AG04449 (cell line): ENCODE measurements at places on chromosomes 1 and 21.

DNA sequence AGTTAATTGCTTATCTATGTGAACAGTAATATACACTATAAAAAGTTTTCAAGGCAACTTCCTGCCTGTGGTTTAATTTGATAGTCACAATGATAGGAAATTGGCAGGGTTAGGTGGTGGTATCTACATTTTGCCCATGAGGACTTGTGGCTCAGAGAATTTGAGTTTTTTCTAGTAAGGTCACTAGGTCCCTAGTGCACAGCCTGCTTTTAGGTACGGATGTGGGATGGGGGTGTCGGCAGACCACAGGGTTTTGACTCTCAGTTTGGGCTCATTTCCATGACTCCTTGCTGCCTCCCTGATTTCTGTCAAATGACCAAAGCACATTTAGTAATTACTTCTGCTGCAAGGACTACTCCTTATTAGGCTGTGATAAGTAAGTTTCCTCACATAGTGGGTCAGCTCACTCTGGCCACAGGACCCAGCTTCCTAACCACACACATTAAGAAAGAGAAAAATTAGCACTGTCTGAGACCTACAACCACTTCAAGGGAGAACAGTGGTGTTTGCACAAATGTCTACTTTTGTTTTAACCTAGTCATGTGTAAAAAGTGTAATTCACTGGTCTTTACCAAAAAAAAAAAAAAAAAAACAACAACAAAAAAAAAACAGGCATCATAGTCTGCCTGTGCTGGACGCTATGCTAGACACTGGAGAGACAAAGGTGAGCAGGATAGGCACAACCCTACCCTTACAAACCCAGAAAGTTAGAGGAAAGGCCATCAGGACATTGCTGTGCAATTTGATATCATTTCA is 43.7 kb downstream of the MRPL39 start:
- DNase-seq, result no peak

DNA sequence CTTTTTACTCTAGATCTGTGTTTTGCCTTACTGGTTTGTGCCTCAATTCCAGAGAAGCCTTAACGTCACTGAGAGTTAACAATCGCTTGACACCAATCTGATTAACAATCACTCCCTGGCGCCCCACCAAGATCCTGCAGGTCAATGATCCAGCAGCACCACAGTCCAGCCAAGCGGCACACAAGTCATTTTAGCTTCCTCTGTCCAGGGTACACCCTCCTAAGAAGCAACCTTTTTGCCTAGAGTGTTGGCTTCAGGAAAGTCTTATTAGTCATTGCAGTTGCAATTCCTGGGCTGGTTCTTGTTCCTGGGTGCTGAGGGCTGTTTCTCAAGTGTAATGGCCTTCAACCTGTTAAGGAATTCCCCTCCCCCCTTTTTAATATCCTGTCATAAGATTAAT is 323.0 kb upstream of the USP25 start:
- no peak for DNase-seq

GRCh38 chr1:117610036-117610435 is 4.2 kb downstream of the TENT5C start:
- no peak for DNase-seq

- DNase-seq, result no peak
These were observed 109.6 kb downstream of the PLPP3 start for GRCh38 chr1:56469640-56470371.

DNA sequence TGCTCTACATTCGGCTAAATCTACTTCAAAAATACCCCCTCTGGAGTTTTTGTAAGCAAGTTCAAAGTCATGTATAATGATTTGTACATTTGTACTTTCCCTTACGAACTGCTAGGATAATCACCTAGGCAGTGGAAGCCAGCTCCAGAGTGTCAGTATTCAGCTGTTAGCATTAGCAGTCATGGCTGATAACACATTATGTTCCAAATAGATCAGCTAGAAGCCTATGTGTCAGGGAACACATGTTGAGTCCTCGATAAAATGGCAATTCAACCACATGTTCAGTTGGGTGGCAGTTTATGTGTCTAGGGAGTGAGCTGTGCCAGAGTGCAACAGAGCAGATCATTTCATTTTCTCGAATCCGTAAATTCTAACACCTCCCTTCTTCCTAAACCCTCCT is 65.8 kb upstream of the KRTAP11-1 start:
- DNase-seq, result no peak

GRCh38 chr1:76238094-76238628 is 163.6 kb downstream of the ST6GALNAC3 start:
- peak; percentile 10 for DNase-seq

- no peak for DNase-seq
These were observed 68.2 kb downstream of the MAB21L3 start for GRCh38 chr1:116179419-116179818.

DNA sequence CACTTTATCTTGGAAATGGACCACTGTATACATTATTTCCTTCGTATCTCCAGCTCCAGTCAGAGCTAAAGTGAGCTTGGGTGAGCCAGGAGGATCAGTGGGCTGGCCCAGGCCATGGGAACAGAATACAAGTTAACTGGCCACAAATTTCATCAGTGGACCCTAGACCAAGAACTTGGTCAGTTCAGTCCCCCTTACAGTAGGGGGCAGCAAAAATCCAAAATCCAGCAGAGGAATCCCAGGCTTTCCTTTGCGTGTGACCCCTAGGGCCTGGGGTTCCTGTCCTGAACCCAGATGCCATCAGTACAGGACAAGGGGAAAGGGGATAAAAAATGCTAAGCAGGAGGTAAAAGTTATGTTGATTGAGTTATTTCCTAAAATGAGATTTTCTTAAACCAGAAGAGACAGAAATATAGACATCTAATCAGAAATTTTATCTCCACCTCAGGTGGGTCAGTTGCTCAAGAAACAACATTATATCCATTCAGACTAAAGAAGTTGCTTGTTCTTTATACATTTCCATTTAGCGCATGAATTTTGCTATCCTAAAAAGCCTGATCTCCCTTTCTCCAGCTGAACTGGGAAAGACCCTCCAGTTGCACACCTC is 24.1 kb upstream of the LCE5A start:
- DNase-seq, result no peak

DNA sequence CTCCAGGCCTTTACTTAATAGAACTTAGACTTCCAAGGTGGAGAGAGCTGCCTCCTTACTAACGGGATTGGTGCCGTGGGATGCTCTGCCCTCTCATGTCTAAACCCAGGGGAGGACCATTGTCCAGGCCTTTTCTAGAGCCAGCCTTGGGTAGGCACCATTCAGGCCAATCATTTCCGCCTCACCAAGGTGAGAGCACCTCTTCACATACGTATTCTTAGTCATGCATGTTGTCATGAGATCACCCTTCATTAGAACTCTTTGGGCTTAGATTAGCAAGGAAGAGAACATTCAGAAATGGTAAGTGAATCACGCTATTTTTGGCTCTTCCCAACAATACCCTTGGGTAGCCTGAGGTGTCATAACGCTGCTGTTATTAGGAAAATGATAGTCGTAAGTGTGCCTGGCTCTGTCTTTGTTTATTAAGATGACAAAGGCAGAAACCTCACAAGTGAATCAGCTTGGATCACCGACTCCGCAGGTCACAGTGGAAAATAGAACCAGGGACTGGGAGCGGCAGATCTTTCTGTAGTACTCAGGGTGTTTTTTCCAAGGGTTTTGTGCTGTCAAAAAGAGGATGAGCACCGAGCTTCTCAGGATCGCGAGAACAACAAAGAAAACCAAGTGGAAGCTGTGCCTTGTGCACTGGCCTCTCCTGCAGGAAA is 55.0 kb downstream of the HUNK start:
- no peak for DNase-seq

GRCh38 chr1:239155466-239156091 is 230.8 kb upstream of the CHRM3 start:
- DNase-seq, result no peak

GRCh38 chr1:208183977-208184911 is 59.9 kb downstream of the PLXNA2 start:
- DNase-seq, result peak; percentile 85

GRCh38 chr1:5297180-5297885 is 642.9 kb downstream of the AJAP1 start:
- no peak for DNase-seq

DNA sequence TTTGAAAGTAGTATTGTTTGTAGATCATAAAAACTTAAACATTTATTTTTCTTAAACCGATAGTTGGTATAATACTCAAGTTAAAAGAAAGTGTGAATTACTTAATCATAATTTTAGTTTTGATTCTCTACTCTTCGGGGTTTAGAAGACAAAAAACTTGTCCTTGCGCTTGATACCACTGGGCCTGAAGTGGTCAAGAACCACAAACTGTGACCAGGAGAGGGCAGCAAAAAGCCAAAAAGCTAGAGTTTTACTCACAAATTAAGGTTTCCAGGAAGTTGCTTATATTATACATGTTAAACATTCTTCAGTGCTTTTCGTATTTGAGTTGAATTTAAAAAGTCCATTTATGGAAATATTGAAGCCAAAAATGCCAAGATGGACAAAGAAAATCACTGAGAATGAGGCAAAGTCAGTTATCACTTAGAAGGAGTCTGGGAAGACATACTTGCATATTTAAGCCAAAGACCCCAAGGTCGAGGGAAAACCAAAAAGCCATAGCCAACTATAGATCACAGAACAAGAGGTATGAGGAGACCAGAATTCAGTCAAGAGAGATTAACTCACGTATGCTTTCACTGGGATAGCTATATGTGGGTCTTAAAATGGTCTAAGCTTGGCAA is 34.2 kb downstream of the EFCAB7 start:
- DNase-seq, result no peak

GRCh38 chr1:9537863-9538668 is 1.2 kb upstream of the SLC25A33 start:
- no peak for DNase-seq

GRCh38 chr1:242890192-242890741 is 364.8 kb downstream of the CEP170 start:
- no peak for DNase-seq

- peak; percentile 58 for DNase-seq
These were observed 3.7 kb upstream of the FABP3 start for GRCh38 chr1:31376375-31377134.

- no peak for DNase-seq
These were observed 445.1 kb downstream of the AJAP1 start for GRCh38 chr1:5099558-5099957.

DNA sequence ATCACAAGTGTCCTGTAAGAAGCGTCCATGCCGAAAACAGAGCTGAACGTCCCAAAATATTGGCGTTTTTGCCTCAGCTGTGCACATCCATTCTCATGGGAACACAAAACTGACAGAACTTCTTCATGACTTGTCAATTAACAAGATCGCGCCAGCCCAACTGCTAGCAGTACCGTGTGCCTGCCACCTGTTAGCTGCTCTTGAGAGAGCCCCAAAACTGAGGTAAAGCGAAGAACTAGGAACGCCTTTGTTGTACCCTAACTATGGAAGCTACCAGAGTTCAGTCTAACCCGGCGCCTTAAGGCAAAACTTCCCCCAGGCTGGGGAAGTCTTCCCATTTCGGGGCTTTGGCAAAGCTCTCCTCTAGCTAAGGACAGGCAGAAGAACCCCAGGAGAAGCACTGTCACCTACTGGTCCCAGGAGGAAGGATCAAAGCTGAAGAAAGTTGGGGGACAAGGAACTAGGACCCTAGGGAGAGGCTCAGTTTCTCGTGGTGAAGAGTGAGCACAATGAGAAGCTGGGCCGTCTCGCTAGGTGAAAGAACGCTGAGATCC is 719 bp downstream of the EYA3 start:
- DNase-seq, result no peak

GRCh38 chr1:61640531-61641530 is 84.1 kb downstream of the TM2D1 start:
- DNase-seq, result no peak

DNA sequence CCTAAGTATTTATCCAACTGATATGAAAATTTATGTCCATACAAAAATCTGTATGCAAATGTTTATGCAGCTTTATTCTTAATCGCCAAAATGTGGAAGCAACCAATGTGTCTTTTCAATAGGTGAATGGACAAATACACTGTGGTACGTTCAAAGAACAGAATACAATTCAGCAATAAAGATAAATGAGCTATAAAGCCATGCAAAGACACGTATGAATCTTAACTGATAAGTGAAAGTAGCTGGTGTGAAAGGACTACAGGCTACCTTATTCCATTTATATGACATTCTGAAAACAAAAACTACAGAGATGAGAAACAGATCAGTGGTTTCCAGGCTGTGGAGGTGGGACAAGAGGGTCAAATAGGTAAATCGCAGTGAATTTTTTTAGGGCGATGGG is 419.6 kb upstream of the B3GALT2 start:
- DNase-seq, result no peak

DNA sequence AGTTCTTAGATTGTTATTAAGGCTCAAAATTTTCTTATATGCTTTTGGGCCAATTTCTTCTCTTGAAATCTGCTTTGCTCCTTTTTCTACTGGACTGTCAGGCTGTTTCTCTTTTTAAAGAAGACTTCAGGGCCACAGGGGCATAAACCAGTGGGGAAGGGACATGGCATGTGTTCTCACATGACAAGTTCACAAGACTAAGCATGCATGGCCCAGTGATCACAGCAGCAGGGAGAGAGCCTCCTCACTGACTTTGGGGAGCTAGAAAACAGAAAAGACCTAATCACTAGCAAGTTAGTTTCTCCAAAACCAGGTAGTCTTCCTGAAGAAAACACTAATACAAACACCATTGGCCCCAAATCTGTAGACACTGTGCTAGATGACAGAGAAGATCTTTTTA is 64.8 kb downstream of the RAB3GAP2 start:
- no peak for DNase-seq

- no peak for DNase-seq
These were observed 32.8 kb downstream of the DLGAP3 start for GRCh38 chr1:34896612-34897011.

GRCh38 chr1:167288390-167289074 is 67.8 kb downstream of the POU2F1 start:
- DNase-seq, result no peak

GRCh38 chr1:239841631-239842030 is 250.1 kb upstream of the FMN2 start:
- DNase-seq, result no peak

GRCh38 chr1:62493656-62494055 is 56.8 kb downstream of the USP1 start:
- DNase-seq, result no peak

DNA sequence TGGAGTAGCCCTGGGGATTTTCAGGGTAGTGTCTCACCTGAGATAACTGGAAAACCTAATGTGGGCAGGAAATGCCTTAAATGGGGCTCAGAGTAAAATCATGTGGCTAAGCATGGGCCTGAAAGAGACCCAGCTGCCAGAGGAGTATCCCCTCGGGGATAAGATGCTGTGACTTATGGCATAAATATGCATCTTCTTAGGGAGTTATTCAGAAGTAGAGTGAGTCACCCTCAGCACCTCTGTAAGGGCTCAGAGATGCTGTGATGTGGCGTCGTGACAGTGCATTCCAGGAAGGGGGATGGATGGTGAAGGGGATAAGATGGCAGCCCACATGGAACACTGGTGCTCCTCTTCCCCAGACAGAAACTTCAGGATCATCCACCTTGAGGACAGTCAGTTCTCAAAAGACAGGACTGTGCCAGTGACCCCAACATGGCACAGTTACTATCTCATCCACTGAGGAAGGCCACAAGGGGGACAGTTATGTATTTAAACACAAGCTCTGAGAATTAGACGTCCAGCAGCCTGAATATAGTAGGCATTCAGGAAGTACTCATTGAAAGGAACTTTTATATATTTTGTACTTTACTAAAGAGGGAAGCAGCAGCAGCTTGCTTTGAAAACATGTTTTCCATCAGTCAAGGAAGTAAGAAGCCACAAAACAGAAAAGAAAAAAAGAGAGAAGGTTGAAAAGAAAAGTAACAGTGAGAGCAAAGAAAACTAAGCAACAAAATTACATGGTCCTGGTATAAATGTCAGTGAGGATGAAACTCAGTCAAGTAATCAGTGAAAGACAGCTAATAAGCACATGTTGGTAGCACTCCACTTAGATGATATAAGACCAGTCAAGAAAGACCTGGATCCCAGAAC is 8.3 kb downstream of the IL24 start:
- peak; percentile 70 for DNase-seq

- DNase-seq, result peak; percentile 62
These were observed 55.5 kb downstream of the ECE1 start for GRCh38 chr1:21234779-21235178.
